NCI-H226 (cell line): ENCODE measurements at places on chromosomes 12 and 14.
A peak's percentile ranks its signal among the peaks of the same experiment; 100 is the strongest.

DNA sequence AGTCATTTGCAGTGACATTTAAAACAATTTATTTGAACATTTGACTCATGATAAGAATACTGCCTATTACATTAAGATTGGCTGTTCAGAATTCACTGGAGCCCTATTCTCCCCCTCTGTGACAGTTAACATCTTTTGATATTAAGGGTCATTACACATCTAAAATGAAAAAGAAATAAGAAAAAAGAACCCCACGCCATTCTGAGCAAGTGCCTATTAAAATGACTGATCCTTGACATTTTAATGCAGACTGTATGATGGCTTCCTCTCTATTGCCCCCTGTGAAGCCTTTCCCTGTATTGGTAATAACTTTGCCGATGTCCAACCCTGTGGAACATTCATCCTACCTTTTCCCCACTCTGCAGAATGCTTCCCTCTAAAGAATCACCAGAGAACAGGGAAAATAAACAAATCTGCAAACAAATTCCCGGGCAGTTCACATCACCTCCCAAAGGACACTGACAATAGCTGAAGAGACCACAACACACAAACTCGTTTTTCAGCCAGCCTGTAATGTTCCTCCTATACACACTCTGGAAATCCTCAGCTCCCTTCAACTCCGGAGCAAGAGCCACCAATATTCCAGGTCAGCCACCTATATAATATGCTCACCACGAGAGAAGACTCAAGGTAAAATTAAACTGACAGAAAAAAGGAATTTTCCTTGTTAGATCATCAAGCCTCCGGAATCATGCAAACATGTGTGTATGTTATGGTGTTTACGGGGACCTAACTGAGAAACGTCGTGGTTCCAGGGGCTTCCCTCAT, 2.1 kb downstream of the NIN start:
- no peak for DNase-seq

DNA sequence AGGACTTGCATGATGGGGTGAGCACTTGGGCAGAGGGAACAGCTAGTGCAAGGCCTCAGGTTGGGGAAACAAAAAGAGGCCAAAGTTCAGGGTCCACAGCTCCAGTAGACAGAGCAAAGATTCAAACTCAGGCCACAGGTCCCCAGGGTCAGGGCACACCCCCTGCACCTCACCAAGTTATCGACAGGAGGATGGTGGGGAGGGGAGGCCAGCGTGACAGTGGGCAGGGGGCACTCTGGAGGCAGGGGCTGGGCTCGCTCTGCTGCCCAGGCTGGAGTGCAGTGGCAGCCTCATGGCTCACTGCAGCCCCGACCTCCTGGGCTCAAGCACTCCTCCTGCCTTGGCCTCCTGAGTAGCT, 32.4 kb upstream of the ULK1 start:
- DNase-seq = no peak

- no peak for DNase-seq
Observed at GRCh38 chr14:100539003-100539660, 48.1 kb downstream of the BEGAIN start.

GRCh38 chr14:76050797-76051392, 65.3 kb downstream of the IFT43 start:
- peak; percentile 5 for DNase-seq

DNA sequence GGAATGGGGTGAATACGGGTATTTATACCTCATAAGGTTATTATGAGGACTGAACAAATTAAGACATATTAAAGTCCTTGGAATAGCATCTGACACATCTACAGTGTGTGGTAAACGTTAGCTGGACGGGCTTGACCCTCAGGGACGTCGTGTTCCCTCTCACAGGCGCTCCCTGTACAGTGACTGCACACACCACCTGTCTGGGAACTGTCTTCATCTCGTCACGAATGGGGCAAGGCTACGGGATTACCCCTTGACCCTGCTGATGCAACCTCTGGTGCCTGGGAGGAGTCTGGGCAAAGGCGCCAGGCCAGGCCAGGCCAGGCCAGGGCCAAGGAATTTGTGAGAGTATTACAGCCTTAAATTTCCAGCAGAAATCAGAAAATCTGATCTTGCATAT, 191.1 kb downstream of the CALM1 start:
- no peak for DNase-seq

- DNase-seq = no peak
Observed at GRCh38 chr12:64137117-64137516, 85.0 kb downstream of the KICS2 start.
